Activated CD4-positive, alpha-beta T cell treated with anti-CD3 and anti-CD28 coated beads, Interleukin-2, amount 10 ng/mL, durations not matched to agents 24 days and 14 days (primary cell): ENCODE measurements at places on chromosomes 7 and 10.

DNA sequence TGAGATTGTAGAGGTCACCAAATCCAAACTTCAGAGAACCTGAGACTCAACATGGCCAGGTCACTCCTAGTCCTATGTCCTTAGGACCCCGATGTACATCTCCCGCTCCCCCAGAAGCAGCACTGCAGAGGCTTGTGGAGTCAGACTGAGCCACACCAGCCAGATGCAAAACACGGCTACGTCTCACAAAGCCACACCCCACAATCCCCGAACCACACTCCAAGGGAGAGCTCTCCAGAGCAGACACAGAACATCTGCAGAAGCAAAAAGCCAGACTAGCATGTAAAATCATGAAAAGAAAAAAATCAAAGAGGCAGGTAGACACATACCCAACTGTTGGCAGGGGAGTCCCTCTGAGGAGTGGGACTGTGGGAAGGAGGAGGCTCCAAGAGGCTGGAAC is 104.9 kb downstream of the CTBP2 start:
- DNase-seq: no peak

DNA sequence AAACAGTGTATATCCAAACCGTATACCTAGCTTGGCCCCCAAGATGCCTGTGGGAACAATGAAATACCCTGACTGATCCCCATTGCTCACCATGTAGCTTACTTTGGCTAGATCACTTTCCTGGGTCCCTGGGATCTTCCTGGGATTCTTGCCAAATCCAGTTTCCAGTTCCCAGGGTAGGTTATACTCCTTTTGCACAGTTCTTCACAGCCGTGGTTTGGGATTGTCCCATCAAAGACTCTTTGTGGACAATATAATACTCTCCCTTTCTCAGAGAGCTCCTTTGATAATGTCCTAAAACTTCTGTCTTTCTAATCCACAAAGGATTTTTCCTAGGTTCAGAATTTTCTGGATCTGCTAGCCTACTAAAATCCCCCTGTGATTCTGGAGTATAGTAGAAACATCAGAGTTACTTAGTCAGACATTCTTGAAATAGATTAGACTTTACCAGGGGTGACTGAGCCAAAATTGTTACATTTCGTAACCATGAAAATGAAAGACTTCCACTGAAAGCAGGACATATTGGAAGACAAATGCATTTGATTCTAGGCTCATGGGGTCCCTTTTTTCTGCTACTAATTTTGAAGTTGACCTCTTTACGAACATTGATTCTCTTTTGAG is 388.3 kb upstream of the ETV1 start:
- DNase-seq: no peak

DNA sequence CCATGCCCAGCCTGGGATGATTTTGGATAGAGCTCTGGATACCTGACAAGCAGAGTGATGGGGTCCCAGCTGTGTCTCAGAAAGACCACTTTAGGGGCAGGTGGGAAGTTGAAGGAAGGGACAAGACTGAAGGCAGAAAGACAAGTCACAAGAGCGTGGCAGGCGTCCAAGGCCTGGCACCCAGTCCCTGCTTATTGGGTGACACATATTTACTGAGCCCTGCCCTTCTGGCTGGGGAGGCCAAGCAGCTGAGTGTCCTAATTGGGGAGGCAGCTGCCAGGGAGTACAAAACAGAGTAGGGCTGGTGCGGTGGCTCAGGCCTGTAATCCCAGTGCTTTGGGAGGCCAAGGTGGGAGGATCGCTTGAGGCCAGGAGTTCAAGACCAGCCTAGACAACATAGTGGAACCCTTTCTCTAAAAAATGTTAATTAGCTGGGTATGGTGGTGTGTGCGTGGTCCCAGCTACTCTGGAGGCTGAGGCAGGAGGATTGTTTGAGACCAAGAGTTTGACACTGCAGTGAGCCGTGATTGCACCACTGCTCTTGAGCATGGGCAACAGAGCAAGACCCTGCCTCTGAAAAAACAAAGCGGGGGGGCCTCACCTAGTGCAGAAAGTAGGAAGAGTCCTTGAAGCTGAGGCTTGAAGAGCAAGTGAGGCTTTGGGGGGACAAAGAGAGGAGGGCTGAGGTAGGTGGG is 53.0 kb upstream of the GTF2I start:
- DNase-seq: no peak

DNA sequence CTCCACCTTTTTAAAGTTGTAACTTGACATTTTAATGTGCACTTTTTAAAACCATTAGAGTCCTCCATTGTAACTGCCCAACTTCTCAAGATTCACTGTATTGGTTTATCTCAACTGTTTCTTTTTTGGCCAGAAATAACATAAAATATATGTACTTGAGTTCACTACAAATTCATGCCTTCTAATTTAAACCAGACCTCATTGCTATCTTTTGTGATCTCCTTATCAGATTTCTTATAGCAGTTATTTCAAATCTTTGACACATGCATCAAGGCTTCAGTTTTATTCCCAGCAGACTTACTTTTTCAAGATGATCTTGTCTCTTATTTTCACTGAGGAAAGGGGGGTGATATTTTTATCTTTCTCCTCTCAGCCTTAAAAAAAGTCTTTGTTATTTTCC is 154.3 kb downstream of the PHF14 start:
- DNase-seq: no peak

GRCh38 chr10:17475661-17476060 is 21.3 kb upstream of the ST8SIA6 start:
- DNase-seq: no peak

GRCh38 chr10:94172332-94172731 is 178.6 kb downstream of the PLCE1 start:
- no peak for DNase-seq

DNA sequence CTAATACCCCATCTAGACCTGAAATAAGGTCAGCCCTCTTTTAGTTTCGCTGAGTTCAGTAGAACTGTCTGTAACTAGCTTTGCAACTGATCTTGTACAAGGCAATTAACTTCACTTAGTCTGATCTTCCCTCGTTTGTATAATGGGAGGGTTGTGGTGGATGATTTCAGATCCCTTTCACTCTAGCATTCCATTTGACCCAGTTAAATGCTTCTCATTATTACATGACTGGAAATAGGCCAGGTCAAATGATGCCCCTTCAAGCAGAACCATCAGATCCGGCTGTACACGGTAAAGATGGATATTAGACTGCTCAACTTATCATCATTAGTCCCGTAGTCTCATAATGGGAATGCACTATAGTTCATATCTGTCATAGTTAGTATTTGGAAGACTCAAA is 1009.0 kb downstream of the LRMDA start:
- peak; percentile 5 for DNase-seq

- DNase-seq: no peak
Observed at GRCh38 chr7:129047761-129048160, 7.2 kb downstream of the TNPO3 start.

DNA sequence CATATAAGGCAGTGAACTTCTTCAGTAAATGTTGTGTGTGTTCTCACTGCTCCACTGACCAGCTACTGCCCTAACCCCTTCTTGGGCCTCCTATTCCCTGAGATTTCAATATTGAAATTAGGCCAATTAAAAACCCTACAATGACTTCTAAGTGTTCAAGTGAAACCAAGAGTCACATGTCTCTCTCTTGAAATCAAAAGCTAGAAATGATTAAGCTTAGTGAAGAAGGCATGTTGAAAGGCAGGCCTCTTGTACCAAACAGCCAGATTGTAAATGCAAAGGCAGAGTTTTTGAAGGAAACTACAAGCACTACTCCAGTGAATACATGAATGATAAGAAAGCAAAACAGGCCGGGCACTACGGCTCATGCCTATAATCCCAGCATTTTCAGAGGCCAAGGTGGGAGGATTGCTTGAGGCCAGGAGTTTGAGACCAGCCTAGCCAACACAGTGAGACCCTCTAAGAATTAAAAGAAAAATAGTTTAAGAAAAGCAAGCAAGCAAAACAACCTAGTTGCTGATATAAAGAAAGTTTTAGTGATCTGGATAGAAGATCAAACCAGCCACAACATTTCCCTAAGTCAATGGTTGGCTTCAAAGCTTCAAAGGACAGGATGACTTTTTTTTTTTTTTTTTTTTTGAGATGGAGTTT is 22.3 kb downstream of the BRAF start:
- peak; percentile 66 for DNase-seq

DNA sequence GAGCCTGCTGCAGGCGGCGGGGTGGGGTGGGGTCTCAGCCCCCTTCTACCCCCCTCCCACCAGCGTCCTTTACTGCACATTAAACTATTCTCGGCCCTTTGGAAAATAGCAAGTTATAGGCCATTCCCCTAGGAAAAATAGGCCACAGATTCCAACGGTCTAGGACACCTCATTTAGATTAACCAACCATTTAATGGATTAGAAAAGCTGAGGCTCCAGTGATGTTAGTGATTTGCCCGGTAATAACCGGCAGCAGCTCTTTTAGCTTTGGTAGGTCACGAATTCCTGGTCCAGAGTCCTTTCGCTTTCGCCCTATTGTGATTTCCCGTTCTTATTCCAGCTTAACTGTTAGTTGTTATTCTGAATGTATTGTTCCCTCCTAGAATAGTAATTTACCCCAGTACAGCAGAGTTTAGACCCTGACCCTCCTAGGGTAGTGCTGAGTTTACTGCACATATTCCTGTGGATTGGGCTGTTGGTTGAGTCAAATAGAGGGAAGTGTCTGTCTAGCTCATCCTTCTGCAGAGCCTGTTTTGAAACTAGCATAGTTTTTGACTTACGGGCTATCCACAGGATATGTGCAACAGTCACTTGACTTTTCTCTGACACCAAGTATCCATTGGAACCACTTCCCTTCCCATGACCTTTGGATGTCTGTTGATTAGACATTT is 754 bp downstream of the GSTO1 start:
- peak; percentile 70 for DNase-seq

- DNase-seq: no peak
Observed at GRCh38 chr10:33217854-33218253, 116.6 kb downstream of the NRP1 start.

DNA sequence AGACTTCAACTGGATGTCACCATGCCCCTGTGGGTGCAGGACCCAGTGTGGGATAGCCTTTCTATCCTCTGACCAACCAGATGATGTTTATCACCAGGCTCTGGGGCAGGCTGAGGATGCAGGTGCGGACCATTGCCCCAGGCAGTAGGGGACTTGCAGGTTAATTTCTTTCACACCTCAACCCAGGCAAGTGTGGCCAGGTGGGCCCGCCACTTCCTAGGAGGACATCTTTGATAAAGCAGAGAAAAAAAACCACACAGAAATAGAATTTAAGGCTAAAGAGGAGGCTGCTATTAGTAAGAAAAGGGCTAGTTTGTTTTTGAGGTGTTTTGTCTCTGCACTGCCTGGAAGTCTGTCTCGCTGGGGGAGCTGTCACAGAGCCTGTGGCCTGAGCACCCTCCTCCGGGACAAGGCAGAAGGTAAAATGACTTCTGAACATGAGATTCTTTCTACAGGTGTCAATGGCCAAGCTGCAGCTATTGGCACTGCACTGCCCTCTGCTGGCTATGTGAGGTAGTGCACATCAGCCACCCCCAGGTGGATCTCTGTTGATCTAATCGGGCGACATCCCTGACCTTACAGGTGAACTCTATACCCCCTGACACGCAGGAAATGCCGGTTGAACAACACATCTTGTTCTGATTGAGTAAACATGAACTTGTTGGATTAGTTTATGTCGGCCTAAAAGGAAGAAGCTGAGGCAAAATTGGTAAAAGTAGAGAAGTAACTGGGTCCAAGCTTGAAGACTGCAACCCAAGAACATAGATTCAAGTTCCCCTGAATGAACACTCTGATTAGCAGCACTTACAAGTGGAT is 21.0 kb downstream of the UPP1 start:
- DNase-seq: peak; percentile 96
